ENCODE measurements at places on chromosomes 13 and 19.
A peak's percentile ranks its signal among the peaks of the same experiment; 100 is the strongest.

DNA sequence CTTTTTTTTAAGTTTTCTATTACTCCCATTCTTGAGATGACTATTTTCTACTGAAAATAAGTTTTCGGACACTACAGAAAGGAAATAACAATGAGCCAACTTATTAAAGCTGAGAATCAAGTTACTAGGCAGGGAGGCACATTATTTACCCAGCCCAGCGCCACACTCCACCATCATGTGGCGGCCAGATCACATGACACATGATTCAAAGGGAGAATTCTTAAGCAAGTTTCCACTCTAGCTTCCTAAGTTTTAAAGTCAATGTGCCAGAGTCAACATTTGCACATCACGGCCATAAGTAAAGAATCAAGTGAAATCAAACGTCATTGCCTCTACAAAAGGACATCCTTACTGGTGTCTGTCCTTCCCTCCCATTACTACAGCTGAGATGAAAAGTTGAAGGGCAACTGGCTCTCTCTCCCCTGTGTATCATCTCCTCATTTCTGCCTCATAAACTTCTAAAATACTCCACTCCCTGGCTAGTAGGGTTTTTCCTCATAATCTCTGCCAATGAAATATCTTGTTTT, 81.7 kb downstream of the KLF12 start:
- no peak for DNase-seq

GRCh38 chr19:57419439-57419838, 8.5 kb downstream of the ZNF17 start:
- DNase-seq: no peak

GRCh38 chr19:18772620-18773587, 18.2 kb downstream of the COMP start:
- DNase-seq: no peak

GRCh38 chr19:32105527-32106310, 239.7 kb upstream of the ZNF507 start:
- no peak for DNase-seq

DNA sequence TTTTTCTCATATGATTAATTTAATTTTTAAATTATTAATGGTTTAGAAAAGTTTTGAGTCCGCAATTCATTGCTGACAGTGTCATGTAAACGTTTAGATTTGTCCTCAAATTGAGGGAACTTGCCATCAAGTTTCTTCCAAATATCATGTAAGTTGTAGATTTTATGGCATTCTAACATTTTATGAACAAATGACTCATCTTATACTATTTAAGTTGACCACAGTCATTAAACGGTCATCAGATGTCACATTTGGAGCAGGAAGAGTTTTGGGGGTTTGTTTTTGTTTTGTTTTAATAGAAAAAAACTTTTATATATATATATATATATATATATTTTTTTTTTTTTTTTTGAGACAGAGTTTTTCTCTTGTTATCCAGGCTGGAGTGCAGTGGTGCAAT, 4.3 kb downstream of the ZNF114 start:
- DNase-seq: no peak

GRCh38 chr19:19502808-19503602, 12.3 kb downstream of the TSSK6 start:
- no peak for DNase-seq

GRCh38 chr19:33514885-33515551, 6.6 kb downstream of the PEPD start:
- DNase-seq: peak; percentile 4

- no peak for DNase-seq
Measured at GRCh38 chr13:113091211-113091771, 14.3 kb upstream of the F7 start.

- no peak for DNase-seq
Measured at GRCh38 chr19:45156011-45156630, 4.7 kb downstream of the NKPD1 start.

DNA sequence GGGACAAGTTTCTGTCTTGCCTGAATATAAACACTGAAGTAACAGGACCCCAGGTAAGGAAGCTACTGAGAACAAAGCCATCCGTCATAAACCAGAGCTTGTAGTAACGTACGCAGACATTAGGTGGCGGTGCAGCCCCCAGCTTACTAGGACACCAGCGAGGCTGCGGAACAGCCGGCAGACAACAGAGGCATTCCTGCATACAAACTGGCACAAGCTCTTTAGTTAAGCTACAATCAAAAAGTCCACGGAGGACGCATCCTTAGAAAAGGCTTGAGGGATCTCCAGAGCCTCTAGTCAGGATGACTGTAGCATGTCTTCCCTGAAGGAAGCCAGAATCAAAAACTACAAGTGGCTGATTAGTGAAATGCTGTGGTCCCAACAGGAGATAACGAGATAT, 26.2 kb downstream of the ZNF160 start:
- DNase-seq: no peak

DNA sequence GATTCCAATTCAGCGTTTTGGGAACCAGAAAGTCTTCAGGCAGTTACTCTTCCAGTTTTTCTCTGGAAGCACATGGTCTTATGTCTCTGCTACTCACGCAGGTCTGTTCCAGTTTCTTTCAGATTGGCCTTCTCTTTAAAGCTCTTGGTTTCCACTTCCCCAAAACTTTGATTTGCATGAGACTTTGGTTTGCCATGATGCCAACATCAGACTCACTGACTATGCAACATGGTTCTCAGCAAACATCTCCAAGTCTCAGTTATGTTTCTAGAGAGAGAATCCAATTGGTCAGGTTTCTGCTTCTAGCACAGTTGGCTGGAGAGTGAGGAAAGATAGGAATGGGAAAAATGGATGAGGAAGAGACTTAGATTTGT, 3.1 kb downstream of the AKAP11 start:
- no peak for DNase-seq

DNA sequence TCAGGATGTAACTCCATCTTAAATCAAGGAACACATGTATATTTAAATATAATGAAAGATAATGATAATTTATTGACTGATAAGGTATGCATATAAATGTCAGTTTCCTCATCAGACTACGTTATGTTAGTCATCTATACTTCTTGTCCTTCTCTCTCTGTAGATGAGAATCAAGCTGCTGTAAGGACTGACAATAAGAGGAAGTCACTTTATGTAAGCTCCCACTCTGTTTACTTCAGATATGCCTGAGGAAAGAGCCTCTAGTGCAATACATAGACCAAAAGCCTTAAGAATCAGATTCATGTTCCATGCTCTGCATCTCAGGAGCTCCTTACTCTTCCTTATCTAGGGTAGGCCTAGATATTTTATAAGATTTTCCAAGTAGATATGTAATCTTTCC, 9.6 kb upstream of the SLITRK6 start:
- DNase-seq: no peak
